ENCODE measurements at places on chromosomes 1 and 21.

DNA sequence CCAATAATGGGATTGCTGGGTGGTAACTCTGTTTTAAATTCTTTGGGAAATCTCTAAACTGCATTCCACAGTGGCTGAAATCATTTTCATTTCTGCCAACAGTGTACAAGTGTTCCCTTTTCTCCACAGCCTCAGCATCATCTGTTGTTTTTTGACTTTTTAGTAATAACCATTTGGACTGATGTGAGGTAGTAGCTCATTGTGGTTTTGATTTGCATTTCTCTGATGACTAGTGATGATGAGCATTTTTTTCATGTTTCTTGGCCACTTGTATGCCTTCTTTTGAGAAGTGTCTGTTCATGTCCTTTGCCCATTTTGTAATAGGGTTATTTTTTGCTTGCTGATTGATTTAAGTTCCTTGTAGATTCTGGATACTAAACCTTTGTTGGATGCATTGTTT, 131.9 kb upstream of the B3GALT2 start:
- no peak for DNase-seq

- no peak for DNase-seq
Observed at GRCh38 chr1:18201997-18202719, 94.6 kb downstream of the IGSF21 start.

DNA sequence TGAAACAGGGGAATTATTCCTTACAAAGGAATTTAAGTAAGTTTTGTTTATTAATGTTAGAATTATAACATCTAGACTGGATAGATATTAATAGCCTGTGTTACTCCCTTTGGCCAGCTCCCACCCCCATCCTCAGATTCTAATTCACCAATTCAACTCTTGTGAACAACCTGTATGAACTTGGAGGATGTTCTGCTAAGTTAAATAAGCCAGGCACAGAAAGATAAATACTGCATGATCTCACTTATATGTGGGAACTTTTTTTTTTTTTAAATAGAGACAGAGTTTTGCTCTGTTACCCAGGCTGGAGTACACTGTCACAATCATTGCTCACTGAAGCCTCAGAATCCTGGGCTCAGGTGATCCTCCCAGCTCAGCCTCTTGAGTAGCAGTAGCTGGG, 32.2 kb downstream of the EFCAB7 start:
- DNase-seq: no peak

DNA sequence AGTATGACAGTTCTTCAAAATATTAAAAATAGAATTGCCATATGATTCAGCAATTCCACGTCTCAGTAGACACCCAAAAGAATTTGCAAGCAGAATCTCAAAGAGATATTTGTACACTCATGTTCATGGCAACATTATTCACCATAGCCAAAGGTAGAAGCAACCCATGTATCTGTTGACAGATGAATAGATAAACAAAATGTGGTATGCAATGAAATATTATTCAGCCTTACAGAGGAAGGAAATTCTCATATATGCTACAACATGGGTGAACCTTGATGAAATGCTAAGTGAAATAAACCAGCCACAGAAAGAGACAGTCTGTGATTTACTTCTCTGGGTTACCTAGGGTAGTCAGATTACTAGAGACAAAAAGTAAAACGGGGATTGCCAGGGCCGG, 47.0 kb downstream of the NAV1 start:
- no peak for DNase-seq

DNA sequence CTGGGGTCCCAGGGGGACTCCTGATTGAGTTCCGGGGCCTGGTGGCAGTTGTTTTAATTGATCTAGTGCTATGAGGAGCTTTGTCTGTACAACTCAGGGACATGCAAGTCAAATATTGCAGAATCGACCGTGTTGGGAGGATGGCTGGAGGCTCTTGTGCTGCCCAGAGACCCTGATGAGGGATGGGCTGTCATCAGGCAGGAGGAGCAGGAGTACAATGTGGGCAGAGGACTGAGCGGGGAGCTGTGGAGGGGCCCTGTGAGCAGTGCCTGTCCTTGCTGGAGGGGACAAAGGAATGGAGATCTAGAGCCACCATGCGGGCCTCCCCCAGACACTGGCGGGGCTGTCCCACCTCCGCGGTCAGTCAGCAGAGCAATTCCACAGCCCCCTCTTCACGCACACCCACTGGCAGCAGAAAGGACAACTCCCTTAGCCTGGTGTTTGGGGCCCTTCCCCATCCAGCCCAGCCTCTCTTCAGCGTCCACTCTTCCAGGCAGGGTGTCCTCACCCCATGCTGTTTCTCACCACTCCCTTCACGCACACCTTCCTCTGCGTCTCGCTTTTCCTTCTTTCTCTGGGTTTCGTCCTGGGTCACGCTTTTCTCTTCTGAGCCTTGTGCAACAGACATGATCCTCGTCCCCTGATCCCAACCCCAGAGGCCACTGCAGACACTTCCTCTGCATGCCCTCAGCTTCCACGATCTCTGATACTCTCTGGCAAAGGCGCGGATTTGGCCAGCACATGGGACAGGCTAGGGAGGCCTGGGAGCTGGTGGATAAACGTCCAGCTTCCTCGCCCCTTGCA, 122.6 kb downstream of the GRIK3 start:
- no peak for DNase-seq

GRCh38 chr1:224884361-224884801, 45.1 kb upstream of the DNAH14 start:
- no peak for DNase-seq

- no peak for DNase-seq
Observed at GRCh38 chr1:152107984-152108881, 7.0 kb downstream of the TCHH start.

GRCh38 chr1:239025223-239025622, 361.1 kb upstream of the CHRM3 start:
- DNase-seq: no peak

DNA sequence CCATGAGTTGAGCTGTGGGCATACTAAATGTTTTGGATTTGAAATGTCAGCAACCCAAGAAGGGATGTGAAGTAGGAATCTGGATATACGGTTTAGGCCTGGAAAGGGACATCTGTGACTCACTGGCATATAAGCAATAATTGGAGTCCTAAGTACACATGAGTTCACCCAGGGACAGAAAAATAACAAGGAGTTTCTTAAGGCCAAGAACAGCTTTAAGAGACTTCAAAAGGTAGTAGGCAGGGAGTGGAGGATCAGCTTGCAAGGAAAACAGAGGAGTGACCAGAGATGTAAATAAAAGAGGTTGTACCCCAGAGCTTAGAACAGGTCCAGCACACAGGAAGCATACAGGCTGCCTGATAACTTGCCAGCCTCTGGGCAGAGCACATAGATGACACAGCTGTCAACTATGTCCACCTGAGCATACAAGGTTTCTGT, 28.1 kb downstream of the TMEM50B start:
- no peak for DNase-seq

GRCh38 chr1:245809361-245809760, 654.6 kb downstream of the KIF26B start:
- DNase-seq: no peak

GRCh38 chr1:40784141-40784770, 669 bp downstream of the KCNQ4 start:
- peak; percentile 69 for DNase-seq

DNA sequence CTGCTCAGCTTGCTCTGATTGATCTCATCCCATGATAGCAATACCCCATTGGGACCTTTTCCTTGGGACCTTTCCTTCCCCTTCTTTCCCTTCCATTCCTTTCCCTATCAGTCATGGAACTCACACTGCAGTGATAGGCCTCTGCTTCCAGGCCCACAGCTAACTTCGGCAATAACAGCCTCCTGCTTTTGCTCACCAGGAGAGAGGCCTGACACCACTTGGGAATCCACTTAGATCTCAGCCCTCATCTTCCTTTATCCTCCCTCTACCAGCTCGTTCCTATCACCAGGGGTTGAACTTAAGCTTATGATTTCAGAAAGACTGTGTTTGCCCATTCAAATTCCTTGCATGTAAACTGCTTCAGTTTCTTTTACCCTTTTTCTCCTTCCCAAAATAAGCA, 11.0 kb upstream of the TIPRL start:
- DNase-seq: no peak
